Spleen (tissue), 13 donors: ENCODE measurements at places on chromosomes 16 and 17. TPM values are rescaled to one million over a fixed set of nuclear protein-coding genes. Genes with fewer than 3 reads are reported as not detected.
A peak's percentile ranks its signal among the peaks of the same experiment; 100 is the strongest.

DNA sequence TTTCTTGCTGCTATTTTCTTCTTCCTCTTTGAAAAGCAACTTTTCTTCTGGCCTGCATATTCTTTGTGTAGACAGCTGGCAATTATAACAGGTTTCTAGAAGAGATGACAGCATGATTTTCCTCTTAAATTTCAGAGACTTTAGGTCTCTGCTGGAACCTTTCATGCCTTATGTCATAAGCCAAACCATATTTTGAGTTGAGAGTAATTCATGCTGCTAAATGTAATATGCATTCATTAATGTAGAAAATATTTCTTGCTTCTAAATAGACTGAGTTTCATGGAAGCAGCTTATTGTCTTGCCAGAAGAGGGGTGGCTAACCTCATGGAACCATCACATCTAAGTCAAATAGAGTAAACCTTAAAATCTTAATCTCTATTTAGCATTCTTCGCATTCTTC lies 25.9 kb upstream of the ABCA9 start:
- no peak for DNase-seq

- peak; percentile 92 for DNase-seq
Observed at GRCh38 chr17:79741751-79742588, 11.2 kb downstream of the ENPP7 start.

The MFSD6L gene
- 0.37 TPM for total RNA-seq

The PHKB gene
- total RNA-seq: 115 TPM

The FBXW10 gene
- not detected for total RNA-seq

The OR3A3 gene
- 0.85 TPM for total RNA-seq

The SEPTIN12 gene
- not detected for total RNA-seq
